ENCODE measurements at places on chromosomes 6 and 20. TPM values are rescaled to one million over a fixed set of nuclear protein-coding genes. Genes with fewer than 3 reads are reported as not detected.
A peak's percentile ranks its signal among the peaks of the same experiment; 100 is the strongest.

- DNase-seq: no peak
Measured at GRCh38 chr6:113871975-113872374, 14.8 kb downstream of the MARCKS start.

GRCh38 chr6:148577687-148578488 is 168.9 kb upstream of the UST start:
- peak; percentile 78 for DNase-seq

DNA sequence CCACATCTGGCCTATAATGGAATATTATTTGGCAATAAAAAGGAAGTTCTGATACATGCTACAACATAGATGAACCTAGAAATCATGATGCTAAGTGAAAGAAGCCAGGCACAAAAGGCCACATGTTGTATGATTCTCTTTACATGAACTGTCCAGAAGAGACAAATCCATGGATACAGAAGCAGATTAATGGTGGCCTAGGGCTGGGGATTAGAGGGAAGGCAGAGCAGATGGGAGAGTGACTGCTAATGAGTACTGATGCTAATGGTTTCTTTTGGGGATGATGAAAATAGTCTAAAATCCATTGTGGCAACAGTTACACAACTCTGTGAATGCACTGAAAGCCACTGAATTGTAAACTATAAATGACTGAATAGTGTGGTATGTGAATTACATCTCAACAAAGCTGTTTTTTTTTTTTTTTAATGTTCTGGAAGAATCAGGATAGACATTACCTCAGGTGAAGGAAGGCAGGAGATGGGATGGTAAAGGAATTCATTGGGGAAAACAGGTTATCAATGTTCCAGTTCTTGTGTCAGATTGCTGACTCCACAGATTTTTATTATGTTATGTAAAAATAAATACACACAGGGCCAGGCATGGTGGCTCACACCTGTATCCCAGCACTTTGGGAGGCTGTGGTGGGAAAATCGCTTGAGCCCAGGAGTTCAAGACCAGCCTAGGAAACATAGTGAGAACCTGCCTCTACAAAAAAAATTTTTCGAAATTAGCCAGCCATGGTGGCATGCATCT is 8.9 kb upstream of the SOX12 start:
- no peak for DNase-seq

GRCh38 chr6:136786658-136787057 is 5.6 kb downstream of the MAP3K5 start:
- DNase-seq: no peak

GRCh38 chr20:45342855-45343531 is 5.2 kb downstream of the SDC4 start:
- no peak for DNase-seq

Gene CALHM4
- 0.22 TPM for total RNA-seq

DNA sequence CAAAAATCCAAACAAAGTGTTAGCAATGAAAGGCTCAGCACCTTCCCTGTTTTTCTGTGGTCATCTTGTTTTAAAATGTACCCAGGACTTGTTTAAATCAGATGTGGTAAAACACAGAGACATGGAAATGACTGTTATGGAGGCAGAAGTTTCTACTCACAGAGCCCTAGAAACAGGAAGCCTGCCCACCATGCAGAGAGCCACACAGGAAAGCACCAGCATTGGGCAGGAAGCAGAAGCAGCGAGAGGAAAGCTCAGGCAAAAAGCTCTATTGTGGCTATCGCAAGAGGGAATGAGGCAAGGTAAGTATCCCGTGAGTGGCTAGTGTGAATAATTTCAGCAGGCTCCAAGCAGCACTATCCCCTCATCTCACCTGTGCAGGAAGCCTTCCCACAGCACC is 42.8 kb downstream of the GPR6 start:
- peak; percentile 6 for DNase-seq

Gene EYS
- under 0.01 TPM for total RNA-seq

DNA sequence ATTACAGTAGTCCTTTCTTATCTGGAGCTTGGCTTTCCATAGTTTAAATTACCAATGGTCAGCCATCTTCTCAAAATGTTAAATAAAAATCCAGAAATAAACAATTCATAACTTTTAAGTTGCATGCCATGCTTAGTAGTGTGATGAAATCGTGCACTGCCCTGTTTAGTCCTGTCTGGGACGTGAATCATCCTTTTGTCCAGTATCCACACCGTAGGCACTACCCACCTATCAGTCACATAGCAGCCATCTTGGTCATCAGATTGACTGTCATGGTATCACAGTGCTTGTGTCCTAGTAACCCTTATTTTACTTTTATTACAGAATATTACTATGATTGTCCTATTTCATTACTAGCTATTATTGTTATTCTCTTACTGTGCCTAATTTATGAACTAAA is 924.1 kb downstream of the EYS start:
- no peak for DNase-seq

Gene SLCO4A1
- total RNA-seq: 0.65 TPM

Gene TMEM63B
- total RNA-seq: 21.2 TPM

Gene BTNL2
- not detected for total RNA-seq

GRCh38 chr6:13863699-13864155 is 49.4 kb upstream of the MCUR1 start:
- DNase-seq: no peak

GRCh38 chr6:137688230-137688971 is 178.7 kb upstream of the TNFAIP3 start:
- DNase-seq: no peak

DNA sequence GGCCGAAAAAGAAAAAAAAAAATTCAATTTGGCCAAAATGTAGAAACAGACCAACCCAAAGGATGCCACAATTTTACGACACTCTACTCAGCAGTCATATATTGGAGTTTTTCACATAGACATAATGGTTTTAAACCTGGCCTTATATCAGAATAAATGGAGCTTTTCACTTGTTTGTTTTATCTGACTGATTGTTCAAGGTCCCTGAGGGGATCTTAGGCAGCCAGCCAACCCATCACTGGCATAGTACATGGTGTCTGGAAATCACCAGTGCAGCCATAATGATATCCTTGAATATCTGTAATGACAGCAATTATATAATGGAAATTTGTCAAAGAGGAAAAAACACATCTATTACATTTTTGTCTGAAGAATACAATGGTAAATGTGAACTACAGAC is 96.9 kb downstream of the PRSS35 start:
- DNase-seq: no peak

DNA sequence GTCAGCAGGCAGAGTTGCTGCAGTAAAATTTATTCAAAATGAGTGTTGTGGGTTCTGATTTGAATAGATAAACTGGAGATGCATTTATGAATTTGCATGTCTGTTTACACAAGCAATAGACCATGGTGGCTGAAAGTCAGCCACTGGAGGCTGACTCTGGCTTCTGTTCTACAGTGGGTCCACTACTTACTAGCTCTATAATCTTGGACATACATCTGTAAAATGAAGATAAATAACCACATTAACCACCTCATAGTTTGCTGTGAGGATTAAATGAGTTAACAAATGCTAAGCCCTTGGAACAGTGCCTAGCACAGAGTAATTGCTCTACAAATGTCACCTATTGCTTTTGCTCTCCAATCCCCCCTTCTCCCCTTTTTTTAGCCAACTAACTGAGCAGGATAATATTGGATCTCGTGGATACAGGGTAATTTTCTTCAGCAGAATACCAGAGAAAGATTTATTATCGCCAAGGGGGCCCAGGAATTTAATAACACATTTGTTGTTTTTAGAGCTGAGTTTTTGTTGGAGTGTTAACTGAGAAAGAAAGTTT is 1.4 kb upstream of the PM20D2 start:
- no peak for DNase-seq

Gene SLA2
- not detected for total RNA-seq
